ENCODE measurements at places on chromosomes 7 and 10.

DNA sequence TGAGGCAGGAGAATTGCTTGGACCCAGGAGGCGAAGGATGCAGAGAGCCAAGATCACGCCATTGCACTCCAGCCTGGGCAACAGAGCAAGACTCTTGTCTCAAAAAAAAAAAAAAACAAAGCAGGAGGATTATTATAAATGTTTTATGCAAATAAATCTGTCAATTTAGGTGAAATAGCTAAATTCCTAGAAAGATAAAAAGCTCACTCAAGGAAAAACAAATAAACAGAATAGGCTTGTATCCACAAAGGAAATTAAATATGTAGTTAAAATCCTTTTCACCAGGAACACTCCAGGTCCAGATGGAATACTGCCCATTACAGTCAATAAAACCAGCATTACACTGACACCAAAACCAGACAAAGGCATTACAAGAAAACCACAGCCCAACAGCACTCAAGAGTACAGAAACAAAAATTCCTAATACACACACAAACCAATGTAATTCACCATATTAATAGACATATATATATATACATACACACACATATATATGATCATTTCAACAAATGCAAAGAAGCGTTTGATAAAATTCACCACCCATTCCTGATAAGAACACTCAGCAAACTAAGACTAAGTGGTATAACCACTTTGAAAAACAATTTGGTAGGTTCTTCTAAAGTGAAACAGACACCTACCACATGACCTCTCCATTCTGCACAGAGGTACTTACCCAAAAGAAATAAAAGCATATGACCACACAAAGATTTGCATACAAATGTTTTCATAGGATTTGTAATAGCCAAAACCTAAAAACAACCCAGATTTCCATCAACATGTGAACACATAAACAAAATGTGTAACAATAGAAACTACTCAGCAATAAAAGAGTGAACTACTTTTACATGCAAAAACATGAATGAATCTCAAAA is 38.8 kb downstream of the ABI1 start:
- DNase-seq, result no peak

- DNase-seq, result peak; percentile 28
These were observed 4.4 kb upstream of the LRRN3 start for GRCh38 chr7:111086532-111086931.

DNA sequence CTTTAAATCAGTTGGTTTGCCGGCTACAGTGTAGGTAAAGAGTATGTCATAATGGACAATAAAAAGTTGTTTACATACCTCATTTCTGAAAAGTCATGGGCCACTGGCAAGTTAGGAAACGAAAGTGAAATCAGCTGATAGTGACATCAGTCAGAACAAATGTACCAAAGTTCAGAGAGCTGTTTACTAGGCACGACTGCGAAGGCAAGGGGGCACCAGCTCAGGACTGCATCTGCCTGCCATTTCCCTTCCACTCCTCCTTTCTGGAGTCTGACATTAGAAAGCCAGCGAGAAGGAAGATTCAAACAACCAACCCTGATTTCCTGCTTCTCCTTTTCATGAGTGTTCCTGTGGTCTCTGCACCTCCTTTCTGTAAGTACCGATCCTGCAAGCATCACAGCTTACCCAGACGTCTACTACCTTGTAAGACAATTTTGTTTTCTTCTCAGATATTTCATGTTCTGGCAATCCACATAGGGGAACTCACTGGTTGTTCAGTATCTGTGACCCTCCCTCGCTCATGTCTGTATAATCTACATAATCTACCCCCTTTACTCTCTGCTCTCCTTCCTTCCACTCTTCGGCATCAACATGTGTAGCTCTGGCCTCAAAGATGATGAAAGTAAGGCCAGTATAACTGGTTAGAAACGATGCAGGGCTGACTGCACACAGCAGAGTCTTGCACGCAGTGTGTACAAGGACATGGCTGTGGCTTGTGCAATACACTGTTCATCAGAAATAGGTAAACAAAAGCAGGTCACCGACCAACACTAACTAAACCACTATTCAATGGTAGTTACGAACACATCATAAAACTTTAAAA is at the start of gene TMEM140:
Gene TMEM140, plus strand, starts transcription at position 174 of the 823 bp plus-strand sequence. CDS start 16,370 bp downstream, outside the sequence.
- DNase-seq, result peak; percentile 58

- peak; percentile 25 for DNase-seq
These were observed 51.6 kb downstream of the SMKR1 start for GRCh38 chr7:129553899-129554461.

DNA sequence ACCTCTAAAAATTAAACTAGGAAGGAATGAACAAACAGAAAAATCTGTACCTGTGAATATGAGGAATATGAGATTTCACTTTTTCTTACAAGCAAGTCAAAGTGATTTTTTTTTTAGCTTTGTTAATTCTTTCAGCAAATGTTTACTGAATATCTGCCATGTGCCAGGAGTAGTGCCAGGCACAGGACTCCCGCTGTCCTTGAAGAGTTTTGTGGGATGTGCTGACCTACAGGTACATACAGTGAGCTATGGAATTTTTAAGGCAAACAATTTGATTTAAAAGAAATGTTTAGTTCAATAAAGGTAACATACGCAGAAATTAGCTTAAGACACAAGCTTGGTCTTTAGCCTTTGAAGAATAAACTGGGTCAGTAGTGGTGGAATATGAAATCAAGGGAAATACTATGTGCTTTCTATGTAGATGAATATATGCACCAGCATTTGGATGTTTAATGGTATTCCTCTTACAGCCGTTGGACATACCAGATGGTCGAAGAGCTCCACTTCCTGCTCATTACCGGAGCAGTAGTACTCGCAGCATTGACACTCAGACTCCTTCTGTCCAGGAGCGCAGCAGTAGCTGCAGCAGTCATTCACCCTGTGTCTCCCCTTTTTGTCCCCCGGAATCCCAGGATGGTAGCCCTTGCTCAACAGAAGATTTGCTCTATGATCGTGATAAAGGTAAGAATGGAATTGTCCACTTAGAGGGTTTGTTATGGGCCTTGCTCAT is 102.0 kb downstream of the GLCCI1 start:
- DNase-seq, result no peak

- no peak for DNase-seq
These were observed 34.7 kb downstream of the ENTPD7 start for GRCh38 chr10:99693933-99694583.

DNA sequence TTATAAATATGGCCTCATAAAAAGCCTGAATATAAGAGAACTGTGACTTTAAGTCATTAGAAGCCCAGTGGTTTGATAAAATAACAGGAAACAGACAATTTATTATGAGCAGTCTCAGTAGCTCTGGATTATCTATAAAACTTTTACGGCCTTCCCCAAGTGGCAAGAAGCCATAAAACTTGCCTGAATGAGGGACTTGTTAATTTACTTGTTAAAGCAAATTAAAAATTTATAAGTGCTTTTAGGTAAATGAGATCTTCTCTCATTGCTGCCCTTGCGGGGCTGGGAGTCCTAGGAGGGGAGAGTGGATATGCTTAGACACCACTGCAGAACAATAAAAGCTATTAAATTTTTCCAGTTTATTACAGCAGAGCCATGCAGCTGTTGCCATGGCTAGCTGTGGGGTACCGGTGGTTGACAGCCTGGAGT is 499.9 kb downstream of the AUTS2 start:
- peak; percentile 24 for DNase-seq

GRCh38 chr10:118798231-118798662 is 43.5 kb upstream of the CACUL1 start:
- DNase-seq, result peak; percentile 95

GRCh38 chr7:32410545-32410944 is 79.6 kb downstream of the LSM5 start:
- DNase-seq, result no peak

DNA sequence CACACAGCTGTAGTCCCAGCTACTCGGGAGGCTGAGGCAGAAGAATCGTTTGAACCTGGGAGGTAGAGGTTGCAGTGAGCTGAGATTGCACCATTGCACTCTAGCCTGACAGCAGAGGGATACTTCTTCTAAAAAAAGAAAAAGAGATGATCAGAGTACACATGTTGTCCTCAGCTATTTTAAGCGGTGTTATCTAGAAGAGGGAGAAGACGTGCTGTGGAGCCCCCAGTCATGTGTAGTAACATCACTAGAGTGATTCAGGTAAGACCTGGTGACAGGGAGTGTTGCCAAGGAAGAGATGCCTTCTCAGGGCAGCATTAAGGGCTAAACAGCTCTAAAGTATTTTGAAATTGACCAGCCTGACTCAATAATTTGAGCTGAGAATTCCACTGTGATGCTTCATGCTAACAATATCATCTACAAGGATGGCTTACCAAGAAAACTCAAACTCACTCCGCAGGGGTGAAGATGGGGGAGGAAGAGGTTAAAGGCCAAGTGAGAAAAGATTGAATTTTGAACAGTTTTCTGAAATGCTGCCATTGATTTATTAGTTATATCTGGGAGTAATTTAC is 97.4 kb downstream of the KLF6 start:
- no peak for DNase-seq

DNA sequence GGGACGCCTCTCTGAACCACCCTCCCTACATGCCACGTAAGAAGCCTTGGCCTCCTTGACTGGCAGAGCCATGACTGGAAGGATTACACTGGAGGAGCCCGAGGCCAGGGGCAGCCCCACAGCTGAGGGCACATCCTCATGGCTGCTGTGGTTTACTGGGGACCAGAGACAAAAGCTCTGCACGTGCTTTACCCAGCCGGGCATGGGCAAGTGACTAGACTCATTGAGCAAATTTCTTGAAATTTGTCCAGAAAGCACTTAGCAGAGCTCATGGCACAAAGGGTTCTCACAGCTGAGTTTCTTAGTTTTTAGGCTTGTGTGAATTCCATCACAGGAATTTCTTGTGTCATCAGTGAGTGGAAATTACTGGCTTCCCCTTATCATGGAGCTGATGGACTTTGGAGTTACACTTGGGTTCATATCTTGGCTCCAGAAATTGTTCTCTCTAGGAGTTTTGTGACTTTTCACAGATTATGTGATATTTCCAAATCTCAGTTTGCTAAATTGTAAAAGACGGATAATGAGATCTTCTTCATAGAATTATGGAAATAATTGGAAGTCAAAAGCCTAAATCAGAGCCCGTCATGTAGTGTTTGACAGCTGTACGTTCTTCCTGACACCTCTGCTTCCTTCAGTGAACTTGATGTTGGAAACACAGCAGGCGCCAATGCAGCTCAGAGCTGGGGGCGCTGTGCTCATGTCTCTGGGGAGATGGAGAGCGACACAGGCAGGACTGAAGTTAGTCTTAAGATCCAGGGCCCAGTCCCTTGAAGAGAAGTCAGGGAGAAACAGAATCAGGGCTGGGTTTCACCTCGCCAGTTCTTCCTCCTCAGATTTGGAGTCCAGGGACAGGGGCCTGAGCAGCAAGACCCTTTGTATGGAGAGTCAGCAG is 47.7 kb upstream of the MGAM2 start:
- DNase-seq, result no peak

DNA sequence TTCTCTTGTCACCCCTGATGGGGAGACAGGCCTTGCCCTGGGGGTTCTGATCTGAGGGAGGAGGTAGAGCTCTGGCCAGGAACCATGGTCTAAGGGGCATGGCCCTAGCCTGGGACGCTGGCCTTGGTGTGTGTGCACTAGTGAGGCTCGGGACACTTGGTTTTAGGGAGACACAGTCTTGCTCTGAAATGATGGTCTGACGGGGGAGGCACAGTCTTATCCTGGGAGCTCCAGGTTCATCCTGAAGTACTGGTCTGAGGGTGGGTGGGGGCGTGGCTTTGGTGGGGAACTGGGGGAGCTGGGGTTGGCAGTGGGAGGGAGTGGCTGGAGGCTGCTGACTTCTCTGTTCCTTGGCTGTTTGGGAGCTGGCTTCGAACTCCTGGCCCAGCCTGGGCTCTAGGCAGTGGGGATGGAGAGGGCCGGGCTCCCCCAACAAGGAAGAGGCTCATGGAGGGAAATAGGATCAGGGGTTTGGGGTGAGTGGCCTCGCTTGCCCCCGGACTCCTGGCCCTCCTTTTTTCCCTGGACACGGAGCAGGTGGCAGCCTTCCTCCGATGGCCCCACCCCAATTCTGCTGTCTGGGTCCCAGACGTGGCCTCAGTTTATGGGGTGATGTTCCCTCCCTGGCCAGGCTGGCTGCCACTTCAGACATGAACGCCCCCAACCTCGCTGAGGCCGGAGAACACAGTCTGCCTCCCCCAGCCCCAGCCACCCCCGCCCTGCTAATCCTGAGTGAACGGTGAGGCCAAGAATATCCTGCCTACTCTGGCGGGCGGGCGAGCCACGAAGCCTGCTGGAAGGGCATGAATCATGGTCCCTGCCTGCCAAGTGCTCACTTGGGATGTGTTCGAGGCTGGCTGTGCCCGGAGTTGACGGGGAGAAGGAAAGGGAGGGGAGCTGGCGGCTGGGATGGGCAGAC is 43.5 kb downstream of the TMEM270 start:
- DNase-seq, result peak; percentile 70

GRCh38 chr7:32200646-32201045 is 130.4 kb upstream of the PDE1C start:
- DNase-seq, result no peak

DNA sequence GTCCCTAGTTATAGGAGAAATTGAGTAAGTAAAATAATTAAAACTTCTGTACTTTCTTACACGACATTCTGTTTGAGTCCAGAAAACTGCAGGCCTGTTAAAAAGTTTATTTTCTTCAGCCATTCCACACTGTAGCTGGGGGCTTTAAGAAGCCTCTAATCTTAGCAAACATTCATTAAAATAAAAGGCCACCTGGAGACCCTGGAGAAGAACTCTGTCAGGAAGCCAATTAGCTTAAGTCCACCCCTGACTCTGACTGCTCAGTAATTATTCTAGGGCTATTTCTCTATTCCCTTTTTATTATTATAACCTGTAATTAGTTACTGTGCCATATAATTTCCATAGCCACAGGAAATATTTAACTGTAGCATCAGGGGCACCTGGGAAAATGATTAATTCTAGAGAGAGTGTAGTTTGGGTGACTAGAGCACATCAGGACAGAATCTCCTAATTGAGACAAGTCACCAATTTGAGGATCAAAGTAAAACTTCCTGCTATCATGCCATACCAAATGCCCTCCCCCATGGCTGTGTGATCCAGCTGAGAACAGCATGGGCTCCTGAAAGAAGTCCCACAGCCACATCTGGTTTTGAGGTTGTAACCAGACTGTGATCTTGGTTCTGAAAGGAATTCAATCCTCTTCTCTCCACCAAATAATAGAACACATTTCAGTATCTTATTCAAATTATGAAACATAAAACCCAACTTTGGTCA is 1302.3 kb downstream of the XPNPEP1 start:
- DNase-seq, result no peak

All from muscle of leg (tissue), 16 donors.